Left cardiac atrium (tissue), 4 donors: ENCODE measurements at places on chromosomes 12 and 14. TPM values are rescaled to one million over a fixed set of nuclear protein-coding genes. Genes with fewer than 3 reads are reported as not detected.

TTC9 gene
- 1.2 TPM for total RNA-seq

RD3L gene
- total RNA-seq, result 11.6 TPM

KRT79 gene
- total RNA-seq, result 0.77 TPM

PTCSC3 gene
- total RNA-seq, result not detected

SOAT2 gene
- total RNA-seq, result not detected

KRT77 gene
- total RNA-seq, result not detected

OR6S1 gene
- total RNA-seq, result not detected

DNA sequence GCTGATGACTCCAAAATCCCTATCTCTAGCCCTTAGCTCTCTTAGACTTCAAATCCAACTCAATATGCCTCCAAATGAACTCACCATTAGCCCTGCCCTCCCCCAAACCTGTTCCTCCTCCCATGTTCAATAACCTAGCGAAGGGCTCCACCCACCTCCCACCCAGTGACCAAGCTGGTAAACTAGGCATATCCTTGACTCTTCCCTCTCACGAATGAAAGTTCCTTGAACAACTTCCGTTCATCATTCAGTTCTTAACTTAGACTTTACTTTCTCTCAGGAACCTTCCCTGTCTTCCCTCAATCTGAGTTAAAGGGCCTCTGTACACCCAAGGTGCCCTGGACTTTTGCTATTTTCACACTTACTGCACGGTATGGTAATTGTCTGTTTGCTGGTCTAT is 1.9 kb upstream of the KLHDC1 start:
- no peak for DNase-seq

DNA sequence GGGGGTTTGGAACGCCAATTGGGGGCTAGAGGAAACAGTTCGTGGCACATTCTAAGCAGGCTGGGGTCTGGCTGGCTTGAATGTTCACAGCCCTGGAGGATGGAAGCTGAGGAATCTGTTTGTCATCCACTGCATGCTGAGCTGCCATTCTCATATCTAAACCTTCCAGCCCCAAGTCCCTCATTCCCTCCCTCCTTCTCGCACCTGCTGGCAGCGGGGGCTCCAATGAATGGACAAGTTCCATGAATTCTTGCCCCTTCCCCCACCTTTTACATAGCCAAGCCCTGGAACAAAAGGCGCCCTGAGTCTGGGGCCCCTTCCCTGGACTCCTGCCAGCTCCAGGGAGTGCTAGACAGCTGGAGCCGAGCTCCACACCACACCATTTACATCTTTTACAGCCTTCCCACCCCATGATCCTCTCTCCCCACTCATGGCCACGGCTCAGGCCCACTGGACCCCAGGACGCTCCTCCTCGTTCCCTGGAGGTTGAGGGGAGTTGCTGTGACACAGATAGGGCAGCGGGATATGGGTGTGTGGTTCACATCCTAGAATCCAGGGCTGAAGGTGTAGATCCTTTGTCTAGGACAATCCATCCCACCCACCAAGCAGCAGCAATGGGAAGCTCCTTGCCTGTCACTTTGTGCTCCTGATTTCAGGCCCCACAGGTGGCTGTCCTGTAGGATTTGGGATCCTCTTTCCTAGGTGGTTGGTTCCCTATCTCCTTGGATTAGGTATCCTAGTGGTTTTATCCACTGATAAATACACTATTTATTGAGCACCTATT is 21.7 kb upstream of the VRTN start:
- no peak for DNase-seq

DNA sequence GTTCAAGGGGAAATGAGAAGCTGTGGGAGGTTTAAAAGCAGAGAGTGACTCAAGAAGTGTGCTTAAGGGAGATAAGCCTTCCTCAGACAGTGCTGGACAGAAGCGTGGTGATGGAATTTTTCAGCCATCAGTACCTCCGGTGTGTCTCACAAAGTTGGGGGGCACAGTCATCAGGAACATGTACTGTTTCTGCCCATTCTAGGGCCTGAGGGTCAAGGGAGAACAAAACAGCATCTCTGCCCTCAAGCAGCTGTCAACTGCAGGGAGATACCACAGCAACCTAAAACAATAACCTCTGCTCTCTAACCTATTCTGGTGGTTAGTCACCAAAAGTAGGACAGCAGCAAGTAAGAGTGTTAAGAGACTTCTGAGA is 2.0 kb upstream of the STON2 start:
- no peak for DNase-seq

DNA sequence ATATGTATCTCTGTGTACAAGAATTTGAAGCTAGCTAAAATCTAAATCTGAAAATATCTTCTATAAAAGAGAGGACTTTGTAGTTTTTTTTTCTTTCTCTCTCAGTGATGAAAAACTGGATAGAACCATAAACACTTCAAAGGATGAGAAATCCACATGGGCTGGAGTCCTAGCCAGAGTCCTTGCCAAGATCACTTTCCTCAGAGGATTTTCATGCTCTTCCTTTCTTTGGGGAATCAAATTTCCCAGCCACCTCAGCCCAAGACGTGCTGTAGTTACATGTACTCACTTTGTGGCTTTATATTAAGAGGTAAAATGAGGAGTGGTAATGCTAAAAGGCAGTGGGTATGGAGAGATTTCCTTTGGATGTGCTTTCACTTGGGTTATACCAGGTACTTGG is 110.3 kb downstream of the SLC38A1 start:
- no peak for DNase-seq

- no peak for DNase-seq
Measured at GRCh38 chr14:101470266-101470665, 91.0 kb upstream of the DIO3 start.

DNA sequence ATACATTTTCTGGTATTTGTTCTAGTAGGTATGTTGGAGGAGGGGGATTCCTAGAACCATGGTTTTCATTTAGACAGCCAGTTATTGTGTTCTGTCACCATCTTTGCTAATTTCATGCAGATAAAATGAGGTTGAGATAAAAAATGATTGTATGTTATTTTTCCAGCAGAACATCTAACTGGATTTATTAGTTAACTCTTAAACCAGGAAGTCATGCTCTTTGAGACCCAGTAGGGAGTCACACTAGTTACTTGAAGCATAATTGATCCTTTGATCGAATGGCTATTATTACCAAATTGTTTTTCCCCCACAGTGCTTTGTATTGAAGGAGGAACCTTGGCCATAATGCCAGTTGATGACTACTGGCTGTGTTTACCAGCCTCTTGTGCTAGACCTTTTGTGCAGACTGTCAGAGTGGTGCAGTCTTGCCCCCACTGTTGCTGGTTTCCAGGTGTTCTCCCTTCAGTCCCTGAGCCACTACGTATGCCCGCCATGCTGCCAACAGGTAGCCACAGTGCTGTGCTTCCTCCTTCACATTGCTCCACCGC is 6.0 kb downstream of the EID3 start:
- no peak for DNase-seq

- no peak for DNase-seq
Measured at GRCh38 chr12:18578191-18578590, 159.6 kb downstream of the PLCZ1 start.

- DNase-seq, result no peak
Measured at GRCh38 chr14:100296106-100296651, 10.1 kb downstream of the SLC25A29 start.

GRCh38 chr14:74604911-74605310 is 7.1 kb downstream of the LTBP2 start:
- no peak for DNase-seq

- peak; percentile 66 for DNase-seq
Measured at GRCh38 chr14:59028476-59029202, 159.8 kb upstream of the DAAM1 start.

- DNase-seq, result no peak
Measured at GRCh38 chr12:68998041-68998440, 65.1 kb upstream of the CPM start.

DNA sequence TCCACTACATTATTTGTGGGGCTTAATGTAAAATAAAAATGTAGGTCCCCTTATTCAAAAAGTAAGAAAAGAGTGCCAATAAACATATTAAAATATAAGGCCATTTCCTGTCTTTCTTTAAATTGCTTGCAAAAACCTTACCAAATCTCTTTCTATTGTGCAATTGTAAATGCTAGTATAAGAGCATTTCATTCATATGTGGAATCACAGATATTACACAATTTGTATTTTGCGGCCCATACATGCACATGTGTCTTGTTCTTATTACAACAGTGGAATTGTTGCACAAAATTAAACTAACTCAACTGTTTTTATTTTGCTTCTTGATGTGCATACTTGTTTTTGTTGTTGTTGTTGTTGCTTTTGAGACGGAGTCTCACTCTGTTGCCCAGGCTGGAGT is 20.1 kb upstream of the CRADD start:
- no peak for DNase-seq

DNA sequence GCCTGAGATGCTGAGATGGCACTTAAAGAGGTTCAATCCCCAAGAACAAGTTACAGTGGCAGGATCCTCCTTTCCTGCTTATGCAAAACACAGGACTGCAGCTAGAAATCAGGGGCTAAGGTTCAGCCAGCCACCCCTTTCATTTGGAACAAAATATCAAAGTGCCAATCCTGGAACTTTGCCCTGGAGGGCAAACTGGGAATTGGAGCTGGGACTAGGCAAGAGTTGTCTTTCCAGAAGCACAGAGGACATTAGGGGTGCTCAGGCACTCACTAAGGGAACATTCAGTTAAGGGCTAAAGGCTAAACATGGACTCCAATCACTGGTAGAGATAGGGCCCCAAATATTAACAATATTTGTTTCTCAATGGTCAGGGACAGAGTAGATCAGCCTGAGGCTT is 237.2 kb downstream of the EMP1 start:
- DNase-seq, result no peak
